Astrocyte of the spinal cord (primary cell): ENCODE measurements at places on chromosomes 13 and 19.

GRCh38 chr13:55001881-55002280 lies 1973.3 kb downstream of the OLFM4 start:
- DNase-seq: no peak

DNA sequence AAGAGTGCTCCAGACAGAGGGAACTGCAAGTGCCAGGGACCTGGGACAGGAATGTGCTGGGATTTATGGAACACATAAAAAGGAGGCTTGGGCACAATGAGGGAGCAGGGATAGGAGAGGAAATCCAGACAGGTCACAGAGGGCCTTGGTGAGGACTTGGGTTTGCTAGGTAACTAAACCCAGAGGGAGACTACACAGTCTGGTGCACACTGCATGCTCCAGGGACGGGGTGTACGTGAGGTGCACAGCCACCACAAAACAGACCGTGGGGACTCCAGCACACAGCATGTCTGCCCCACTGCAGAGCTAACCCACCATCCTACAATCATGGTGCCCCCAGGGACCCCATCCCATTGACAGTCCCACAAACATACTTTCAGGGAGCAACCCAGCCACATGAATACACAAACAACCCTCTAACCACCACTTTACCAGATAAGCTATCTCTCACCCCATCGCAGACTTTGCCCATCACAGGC lies 5.5 kb upstream of the ZFP36 start:
- DNase-seq: no peak

- no peak for DNase-seq
These were observed 141.0 kb downstream of the AKAP11 start for GRCh38 chr13:42412812-42413483.

DNA sequence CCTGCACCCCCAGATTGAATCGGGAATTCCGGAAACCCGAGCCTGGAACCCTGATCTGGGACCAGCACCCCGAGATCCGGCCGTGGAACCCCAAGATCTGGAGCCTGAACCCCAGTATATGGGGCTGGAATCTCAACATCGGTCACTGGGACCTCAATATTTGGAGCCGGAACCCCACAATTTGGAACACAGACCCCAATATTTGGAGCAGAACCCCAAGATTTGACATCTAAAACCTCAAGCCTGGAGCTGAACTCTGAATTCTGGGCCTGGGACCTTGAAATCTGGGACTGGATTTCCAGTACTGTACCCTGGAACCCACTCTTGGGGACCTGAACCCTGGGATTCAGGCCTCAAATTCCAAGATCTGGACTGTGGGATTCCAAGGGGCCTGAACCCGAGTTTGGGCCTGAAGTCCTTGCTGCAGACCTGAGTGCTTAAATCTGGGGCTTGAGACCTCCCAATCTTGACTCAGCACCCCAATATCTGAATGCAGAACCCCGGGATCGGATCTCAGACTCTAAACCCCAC lies 629 bp downstream of the LRFN3 start:
- no peak for DNase-seq

DNA sequence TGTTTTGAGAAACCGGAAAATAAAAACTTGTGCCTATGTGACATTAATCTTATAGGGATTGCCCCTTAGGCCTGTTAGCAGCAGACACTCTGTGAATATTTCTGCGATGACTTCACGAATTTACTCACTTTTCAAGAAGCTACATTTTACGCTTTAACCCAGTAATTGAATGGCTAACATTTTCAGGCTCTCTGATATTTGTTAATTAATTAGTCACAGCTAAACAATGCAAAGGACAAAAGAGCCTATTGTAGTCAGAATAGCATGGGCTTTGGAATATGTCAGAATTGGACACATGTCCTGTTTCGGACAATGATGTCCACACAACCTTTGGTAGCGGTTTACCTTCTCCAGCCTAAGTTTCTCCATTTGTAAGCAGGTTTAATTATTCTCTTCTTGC lies 506.6 kb downstream of the EFNB2 start:
- peak; percentile 39 for DNase-seq

DNA sequence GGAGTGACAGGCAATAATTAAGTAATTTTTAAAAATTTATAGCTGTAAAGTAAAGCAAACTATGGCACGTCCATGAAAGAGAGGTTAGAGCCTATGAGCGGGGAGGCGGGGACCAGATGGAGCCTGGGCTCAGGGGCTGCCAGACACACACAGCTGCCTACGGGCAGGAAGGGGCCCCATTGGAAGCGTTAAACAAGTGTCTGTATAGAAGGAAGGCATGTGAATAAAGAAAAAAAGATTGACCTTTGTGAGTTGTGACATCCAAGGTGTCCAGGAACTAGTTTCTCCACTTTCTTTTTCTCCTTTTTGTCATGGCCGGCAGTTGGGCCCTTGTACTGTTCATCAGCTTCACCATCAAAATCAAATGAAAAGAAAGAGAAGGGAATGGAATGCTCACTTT lies 56.8 kb downstream of the LRCH1 start:
- DNase-seq: no peak

- peak; percentile 64 for DNase-seq
These were observed 21.8 kb upstream of the NAXD start for GRCh38 chr13:110593430-110594130.

DNA sequence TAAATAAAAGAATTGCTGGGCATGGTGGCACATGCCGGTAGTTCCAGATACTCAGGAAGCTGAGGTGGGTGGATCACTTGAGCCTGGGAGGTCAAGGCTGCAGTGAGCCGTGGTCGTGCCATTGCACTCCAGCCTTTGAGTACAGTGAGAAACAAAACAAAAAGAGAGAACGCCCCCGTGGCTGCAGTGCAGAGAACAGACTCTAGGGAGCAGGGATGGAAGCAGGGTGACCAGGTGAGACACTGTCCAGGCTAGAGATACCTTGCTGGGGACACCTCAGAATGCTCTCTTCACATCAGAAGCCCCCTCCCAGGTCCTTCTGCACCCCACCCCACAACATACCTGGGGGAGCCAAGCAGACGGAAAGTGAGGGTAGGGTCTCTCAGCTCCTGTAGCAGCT lies 24.8 kb downstream of the MAP4K1 start:
- no peak for DNase-seq

DNA sequence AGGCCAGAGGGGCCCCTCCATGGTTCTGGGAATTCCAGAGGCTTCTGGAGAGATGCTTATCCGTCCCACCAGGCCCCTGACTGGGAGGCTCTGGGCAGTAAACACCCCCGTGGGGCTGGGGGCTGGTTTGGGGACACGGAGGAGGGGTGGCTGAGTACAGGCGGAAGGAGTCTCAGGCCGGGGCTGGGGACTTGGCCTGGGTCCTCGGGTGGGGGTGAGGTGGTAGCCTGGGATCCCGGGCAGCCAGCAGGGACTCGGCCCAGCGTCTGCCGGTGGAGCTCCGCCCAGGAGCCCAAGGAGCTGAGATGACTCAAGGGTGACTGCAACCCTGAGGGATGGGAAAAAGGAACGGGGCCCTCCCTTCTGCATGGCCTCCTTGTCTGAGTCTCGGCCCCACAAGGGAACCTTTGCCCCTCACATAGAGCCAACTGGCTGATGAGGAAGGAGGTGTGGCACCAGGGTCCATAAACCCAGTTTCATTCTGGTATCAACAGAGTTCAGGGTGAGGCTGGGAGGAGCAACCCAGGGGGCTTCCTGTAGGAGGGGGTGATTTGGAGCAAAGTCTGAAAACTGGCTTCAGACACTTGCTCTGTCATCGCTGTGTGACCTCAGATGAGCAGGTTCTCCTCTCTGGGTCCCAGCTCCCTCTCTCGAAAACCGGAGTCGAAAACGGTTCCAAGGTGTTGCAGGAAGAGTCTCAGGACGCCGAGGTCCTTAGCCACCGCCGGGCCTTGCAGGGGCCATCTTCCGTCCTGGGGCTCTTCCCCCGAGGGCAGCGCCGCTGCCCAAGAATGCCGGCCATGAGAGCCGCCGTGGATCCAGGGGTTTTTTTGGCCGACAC lies 809 bp downstream of the MISP start:
- DNase-seq: peak; percentile 81

DNA sequence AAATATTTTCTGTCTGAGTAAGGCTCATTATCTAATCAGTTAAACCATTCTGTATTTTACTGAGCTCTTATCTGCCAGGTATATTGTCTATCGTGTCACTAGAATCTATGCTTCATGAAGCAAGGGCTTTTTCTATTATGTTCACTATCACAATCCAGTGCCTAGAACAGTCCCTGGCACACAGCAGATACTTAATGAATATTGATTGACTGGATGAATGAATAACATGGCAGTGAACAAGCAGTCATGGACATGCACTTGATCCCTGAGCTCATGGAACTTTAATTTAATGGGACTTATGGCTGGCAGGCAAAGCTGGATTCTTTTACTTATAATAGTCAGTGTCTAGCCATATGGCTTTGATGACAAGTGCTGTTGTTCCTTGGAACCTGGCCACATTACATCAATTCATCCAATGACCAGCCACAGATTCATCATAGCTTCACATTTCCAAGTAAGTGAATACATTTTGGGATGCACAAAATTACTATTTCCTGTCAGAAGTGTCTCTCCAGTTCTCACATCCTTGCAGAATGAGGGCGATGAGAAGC lies 214.8 kb downstream of the COG6 start:
- DNase-seq: no peak
